H7 (cell line): ENCODE measurements at places on chromosomes 7 and 10.
A peak's percentile ranks its signal among the peaks of the same experiment; 100 is the strongest.

GRCh38 chr10:76729841-76730487, 907.6 kb downstream of the KCNMA1 start:
- DNase-seq, result no peak

GRCh38 chr7:37516664-37517063, 68.0 kb upstream of the ELMO1 start:
- no peak for DNase-seq

DNA sequence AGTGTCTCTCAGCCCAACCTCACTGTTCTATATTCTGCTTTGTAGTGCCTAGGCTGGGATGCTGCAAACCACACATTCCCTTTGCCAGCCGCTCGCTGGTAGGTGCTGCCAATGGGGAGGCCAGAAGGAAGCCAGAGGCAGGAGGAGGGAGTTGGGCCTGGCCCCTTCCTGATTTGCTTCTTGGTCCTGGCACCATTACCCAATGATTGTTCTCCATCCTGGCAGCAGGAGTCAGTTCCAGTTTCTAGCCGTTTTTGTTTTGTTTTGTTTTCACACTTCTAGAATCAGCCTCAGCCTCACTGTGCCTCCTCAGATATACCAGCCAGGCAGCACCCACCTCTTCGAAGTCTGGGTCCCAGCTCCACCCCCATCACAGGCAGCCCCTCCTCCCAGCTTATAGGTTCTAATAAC, 27.4 kb upstream of the LOXL4 start:
- no peak for DNase-seq

DNA sequence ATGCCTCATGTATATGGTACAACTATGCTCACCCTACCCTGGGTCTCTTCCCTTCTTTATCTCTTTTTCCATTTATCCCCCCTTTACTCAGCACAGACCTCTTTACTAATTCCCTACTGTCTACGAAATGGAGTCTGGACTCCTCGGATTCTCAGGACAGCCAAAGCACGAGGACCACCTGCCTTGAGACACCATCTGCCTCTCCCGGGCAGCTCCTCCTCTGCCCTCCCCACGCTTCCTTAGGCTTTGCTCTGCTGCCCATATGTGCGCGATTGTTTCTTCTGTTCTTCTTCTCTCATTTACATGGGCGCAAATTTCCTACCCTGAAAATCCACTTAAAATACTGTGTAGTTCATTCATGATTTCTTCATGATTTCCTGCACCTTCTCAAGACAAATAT, 62.7 kb upstream of the STK17A start:
- DNase-seq, result no peak

DNA sequence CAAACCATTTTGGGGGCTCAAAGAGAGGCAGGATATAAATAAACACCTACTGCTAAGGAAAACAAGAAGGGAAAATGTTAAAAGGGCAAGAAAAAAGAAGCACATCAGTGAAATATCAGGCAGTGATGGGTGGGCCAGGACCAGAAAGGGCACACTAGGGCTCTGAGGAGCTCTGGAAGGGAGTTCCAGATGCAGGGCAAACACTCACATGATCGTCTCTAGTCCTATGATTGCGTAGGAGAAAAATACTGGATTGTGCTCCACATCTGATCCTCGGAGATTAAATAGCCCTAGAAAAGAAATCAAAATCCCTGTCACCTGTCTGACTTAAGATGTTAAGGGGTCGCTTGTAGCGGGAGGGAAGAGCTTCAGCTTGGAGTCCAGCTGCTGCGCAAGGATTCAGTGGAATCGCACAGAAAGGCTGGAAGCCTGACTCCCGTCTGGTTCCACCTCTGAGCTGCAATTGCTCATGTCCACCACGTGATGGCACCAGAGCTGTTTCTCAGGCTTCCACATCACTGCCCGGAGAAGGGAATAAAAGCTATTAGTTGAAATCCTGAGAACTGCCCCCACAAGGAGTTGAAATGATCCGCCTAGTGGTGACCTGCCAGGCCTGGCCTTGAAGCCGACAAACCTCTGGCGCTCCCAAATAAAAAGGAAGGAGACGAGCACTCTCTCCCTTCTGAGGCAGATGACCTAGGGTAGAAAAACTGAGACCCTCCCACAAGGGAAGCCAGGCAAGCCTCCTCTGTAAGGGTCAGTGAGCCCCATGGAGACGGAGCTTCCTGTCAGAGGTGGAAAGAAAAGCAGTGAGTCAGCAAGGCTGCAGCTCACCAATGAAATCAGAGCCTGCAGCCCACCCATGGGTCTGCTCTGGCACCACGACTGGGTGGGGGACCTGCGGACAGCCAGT, 39.2 kb downstream of the XPNPEP1 start:
- DNase-seq, result peak; percentile 87

DNA sequence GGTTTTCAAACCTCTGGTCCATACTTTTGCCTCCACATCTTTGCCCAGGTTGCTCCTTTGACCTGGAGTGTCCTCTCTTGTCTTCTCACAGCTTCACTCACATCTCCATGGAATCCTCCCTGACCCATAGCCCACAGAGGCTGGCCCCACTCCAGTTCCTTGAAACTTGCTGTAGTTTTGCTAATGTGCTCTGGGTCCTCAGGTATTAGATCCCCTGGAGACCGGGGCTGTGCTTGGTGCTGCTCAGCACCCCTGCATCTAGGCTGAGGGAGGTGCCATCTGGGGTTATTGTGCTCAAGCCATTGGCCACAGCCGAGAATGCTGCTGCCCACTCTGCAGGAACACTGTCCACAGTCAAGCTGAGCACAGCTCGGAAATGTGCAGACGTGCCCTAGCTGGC, 16.5 kb downstream of the KNDC1 start:
- no peak for DNase-seq

- no peak for DNase-seq
Measured at GRCh38 chr7:127250312-127251035, 2.3 kb downstream of the GRM8 start.

DNA sequence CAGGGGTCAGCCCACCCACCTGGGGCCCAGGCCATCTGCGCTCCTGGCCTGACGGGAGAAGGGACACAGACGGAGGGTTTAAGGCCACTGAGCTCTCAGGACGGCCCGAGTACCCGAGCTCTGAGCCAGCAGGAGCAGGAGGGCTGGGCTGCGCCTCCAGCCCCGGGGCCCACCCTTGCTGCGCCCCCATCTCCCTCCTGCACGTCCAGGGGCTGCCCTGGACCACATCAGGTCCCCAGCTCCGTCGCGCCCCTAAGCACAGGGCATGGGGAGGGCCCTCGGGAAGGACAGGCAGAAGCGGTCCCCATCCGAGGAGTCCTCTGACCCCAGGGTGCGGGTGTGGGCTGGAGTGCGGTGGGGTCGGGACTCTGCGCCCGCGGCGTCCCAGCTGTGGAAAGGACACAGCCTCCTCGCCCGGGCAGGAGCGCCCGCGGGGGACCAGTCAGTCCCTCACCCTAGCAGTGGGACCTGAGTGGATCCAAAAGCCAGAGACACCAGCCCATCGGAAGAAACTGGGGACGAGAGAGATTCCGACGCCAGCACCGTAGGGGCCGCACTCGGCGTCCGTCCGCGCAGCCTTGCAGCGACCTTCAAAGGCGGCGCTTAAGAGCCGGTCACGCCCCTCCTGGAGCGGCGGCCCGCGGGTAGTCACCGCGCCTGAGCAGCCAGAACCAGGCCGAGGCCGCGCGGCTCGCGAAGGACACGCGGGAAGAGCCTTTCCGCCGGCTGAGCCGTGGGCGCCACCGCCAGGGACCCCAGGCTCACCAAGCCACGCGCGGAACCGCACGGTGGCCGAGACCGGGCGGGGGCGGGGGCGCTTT, 15.9 kb downstream of the CAMK2B start:
- DNase-seq, result peak; percentile 90

- DNase-seq, result no peak
Measured at GRCh38 chr7:98396768-98397167, 4.1 kb downstream of the BAIAP2L1 start.

DNA sequence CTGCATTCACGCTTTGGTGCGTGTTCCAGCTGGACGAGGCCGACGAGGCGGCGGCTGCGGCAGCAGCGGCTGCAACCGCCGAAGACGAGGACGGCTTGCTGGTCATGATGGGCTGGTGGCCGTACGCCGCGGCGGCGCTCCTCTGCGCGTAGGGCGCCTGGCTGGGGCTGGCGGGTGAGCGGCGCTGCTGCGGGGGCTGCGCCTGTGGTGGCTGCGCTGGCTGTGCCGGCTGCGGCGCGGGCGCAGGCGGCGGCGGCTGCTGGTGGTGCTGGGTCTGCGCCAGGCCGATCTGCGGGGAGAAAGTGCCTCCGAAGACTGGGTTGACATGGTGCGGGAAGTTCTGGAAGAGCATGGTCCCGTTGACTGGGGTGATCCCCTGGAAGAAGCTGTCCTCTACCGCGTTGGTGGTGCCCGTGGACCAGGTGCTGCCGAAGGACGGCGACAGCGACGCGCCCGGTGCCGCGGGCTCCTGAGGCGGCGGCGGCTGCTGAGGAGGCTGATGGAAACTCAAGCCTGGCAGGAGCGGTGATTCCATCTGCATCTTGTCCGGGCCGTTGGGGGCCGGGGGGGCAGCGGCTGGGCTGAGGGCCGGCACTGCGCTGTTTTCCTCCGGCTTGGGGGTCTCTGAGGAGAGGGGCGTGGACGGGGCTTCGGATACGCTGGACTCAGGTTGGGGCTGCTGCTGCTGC, 51.1 kb downstream of the CPEB3 start:
- DNase-seq, result peak; percentile 80

DNA sequence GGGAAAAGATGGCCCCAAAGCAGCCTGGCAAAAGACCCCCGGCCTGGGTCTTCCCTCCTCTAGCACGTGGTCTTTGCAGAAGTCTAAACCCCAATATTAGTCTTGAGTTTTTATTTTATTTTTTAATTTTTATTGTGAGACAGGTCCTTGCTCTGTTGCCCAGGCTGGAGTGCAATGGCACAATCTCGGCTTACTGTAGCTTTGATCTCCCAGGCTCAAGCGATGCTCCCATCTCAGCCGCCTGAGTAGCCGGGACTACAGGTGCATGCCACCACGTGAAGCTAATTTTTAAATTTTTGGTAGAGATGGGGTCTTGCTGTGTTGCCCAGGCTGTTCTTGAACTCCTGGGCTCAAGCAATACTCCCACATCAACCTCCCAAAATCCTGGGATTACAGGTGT, 40.3 kb upstream of the MXI1 start:
- DNase-seq, result no peak

DNA sequence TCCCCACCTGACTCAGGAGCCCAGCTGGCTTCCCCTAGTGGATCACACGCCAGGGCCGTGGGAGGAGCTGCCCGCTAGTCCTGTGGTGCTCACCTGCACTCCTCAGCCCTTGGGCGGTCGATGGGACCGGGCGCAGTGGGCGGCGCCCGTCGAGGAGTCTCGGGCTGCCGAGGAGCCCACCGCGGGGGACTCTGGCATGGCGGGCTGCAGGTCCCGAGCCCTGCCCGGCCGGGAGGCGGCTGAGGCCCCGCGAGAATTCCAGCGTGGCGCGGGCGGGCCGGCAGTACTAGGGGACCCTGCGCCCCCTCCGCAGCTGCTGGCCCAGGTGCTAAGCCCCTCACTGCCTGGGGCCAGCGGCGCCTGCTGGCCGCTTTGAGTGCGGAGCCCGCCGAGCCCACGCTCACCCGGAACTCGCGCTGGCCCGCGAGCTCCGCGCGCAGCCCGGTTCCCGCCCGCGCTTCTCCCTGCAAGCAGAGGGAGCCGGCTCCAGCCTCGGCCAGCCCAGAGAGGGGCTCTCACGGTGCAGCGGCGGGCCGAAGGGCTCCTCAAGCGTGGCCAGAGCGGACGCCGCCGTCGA, 367.9 kb downstream of the TYW1 start:
- DNase-seq, result peak; percentile 75

- DNase-seq, result peak; percentile 4
Measured at GRCh38 chr7:45601816-45602540, 27.8 kb downstream of the ADCY1 start.

- no peak for DNase-seq
Measured at GRCh38 chr10:13949844-13950542, 363.2 kb downstream of the PRPF18 start.

- DNase-seq, result no peak
Measured at GRCh38 chr10:121442086-121442935, 155.9 kb downstream of the FGFR2 start.

GRCh38 chr7:6531492-6532279, 19.6 kb downstream of the GRID2IP start:
- no peak for DNase-seq

GRCh38 chr10:128431083-128431482, 304.9 kb upstream of the MKI67 start:
- DNase-seq, result peak; percentile 52

- DNase-seq, result no peak
Measured at GRCh38 chr10:28120043-28120749, 121.3 kb upstream of the ODAD2 start.

- no peak for DNase-seq
Measured at GRCh38 chr7:95951531-95951930, 179.2 kb downstream of the DYNC1I1 start.

- no peak for DNase-seq
Measured at GRCh38 chr7:155813125-155813524, 862 bp upstream of the SHH start.

DNA sequence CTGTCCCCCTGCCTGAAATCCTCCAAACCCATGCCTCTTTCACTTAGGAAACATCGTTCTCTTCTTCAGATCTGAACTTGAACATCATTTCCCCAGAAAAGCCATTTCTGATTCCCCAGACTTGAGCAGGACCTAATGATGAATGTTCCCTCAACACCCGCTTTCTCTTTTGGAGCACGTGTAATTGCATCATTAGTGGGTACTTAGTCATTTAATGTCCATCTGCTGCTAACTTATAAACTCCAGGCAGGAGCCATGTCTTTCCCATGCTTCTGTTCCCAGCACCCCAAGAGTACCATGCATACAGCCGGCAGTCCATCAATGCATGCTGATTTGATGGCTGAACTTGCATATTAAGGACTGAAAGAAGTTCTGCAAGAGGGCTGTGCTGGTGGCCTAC, 36.5 kb upstream of the ECHDC3 start:
- DNase-seq, result no peak

DNA sequence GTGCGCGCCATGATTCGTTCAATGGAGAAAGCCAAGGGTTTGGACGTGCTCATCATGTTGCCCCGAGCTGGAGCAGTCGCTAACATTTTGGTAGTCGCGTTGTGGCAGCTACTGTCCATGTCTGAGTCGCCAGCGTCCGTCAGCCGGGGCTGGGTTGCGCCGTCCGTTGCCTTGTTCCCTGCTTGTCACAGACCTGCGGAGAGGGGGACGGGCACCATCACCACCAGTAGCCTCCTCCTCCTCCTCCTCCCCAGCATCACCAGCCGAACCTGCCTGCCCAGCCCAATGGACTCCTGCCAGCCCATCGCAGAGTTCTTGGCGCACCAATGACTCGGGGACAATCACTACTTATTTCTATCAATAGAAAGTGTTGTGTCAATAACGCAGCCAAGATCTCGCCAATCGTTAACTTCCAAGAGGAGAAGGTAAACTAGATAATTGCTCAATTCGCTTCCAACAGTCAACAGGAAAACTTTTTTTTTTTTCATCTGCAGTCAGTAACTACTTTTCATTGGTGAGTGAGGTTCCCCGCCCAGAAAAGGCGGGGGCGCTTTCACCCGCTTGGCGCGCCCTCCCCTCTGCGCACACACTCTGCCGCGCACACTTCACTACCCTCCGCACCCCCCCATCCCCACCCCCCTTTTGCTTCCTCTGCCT, at the start of gene FEZF1:
Gene FEZF1 (minus strand): TSS at position 432 of the 657 bp plus-strand sequence. CDS start 313 bp downstream, at position 119.
- DNase-seq, result peak; percentile 89
